ENCODE measurements at places on chromosomes 3 and 15. TPM values are rescaled to one million over a fixed set of nuclear protein-coding genes. Genes with fewer than 3 reads are reported as not detected.

REC114 gene
- not detected for total RNA-seq

GRCh38 chr15:38699633-38700230, 135.1 kb upstream of the RASGRP1 start:
- no peak overlapping the region for H3K27ac ChIP-seq
- H3K27me3 ChIP-seq: no peaks in the 10 kb centered on the region
- no peaks in the 10 kb centered on the region for H3K36me3 ChIP-seq
- no peaks in the 10 kb centered on the region for H3K4me1 ChIP-seq
- no peak overlapping the region for H3K4me3 ChIP-seq

EHHADH gene
- 22.0 TPM for total RNA-seq

TMEM266 gene
- 1.9 TPM for total RNA-seq

GRCh38 chr15:50506121-50506520, 40.3 kb downstream of the USP50 start:
- no peaks in the 10 kb centered on the region for H3K27me3 ChIP-seq
- H3K27ac ChIP-seq: no peak overlapping the region
- H3K36me3 ChIP-seq: no peaks in the 10 kb centered on the region
- no peaks in the 10 kb centered on the region for H3K4me1 ChIP-seq
- peak; percentile 4 for DNase-seq
- H3K4me3 ChIP-seq: no peak overlapping the region

- no peak overlapping the region for H3K27ac ChIP-seq
- H3K4me1 ChIP-seq: peaks cover 11% of the 10 kb centered on the region
- no peak overlapping the region for H3K4me3 ChIP-seq
- no peak for DNase-seq
- no peaks in the 10 kb centered on the region for H3K27me3 ChIP-seq
Observed at GRCh38 chr15:70142322-70143191, 44.8 kb upstream of the TLE3 start.

DNA sequence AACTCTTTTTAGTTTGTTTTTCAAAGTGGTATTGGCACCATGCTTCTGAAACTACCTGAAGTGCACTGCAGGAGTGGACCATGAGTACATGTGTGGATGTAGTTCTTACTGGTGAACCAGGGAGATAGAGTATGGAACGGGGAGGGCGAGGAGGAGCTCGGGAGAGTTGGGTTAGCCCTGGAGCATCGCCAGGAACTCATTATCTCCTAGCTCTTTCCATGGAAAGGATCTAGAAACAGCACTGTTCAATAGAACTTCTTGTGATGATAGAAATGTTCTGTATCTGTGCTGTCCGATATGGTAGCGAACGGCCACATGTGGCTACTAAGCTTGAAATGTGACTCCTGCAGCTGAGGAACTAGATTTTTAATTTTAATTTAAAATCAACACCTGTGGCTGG, 47.3 kb downstream of the VGLL4 start:
- H3K27me3 ChIP-seq: no peaks in the 10 kb centered on the region
- no peak overlapping the region for H3K4me3 ChIP-seq
- no peak overlapping the region for H3K27ac ChIP-seq
- H3K4me1 ChIP-seq: peaks cover 35% of the 10 kb centered on the region

GRCh38 chr3:123739754-123740153, 144.4 kb downstream of the MYLK start:
- no peaks in the 10 kb centered on the region for H3K27me3 ChIP-seq
- no peak overlapping the region for H3K4me3 ChIP-seq
- H3K4me1 ChIP-seq: no peaks in the 10 kb centered on the region
- DNase-seq: no peak
- H3K27ac ChIP-seq: no peak overlapping the region
- no peaks in the 10 kb centered on the region for H3K36me3 ChIP-seq

DNA sequence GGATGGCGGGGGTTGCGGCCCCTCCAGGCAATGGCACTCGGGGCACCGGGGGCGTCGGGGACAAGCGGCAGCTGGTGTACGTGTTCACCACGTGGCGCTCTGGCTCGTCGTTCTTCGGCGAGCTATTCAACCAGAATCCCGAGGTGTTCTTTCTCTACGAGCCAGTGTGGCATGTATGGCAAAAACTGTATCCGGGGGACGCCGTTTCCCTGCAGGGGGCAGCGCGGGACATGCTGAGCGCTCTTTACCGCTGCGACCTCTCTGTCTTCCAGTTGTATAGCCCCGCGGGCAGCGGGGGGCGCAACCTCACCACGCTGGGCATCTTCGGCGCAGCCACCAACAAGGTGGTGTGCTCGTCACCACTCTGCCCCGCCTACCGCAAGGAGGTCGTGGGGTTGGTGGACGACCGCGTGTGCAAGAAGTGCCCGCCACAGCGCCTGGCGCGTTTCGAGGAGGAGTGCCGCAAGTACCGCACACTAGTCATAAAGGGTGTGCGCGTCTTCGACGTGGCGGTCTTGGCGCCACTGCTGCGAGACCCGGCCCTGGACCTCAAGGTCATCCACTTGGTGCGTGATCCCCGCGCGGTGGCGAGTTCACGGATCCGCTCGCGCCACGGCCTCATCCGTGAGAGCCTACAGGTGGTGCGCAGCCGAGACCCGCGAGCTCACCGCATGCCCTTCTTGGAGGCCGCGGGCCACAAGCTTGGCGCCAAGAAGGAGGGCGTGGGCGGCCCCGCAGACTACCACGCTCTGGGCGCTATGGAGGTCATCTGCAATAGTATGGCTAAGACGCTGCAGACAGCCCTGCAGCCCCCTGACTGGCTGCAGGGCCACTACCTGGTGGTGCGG, 1.9 kb downstream of the CHST2 start:
- peaks cover 7% of the 10 kb centered on the region for H3K4me1 ChIP-seq
- H3K36me3 ChIP-seq: no peaks in the 10 kb centered on the region
- peaks cover 56% of the 10 kb centered on the region for H3K27me3 ChIP-seq

DNA sequence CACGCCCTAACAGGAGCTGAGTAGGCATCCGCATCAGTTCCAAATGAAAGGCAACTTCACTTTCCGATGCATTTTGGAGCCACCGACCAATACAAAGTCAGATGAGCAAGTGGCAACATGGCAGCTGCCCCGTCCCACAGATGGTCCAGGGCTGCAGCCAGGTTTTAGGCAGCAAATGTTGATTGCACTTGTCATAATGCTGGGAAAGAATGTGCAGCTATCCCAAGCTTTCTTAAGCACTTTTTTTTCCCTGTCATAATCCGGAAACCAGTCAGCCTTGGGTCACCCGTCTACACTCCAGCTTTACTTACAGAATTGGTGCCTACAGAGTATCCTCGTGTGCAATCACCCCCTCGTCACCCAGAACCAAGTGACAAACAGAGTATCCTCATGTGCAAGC, 147.7 kb downstream of the CHSY1 start:
- DNase-seq: no peak
- H3K36me3 ChIP-seq: no peaks in the 10 kb centered on the region
- no peaks in the 10 kb centered on the region for H3K27me3 ChIP-seq
- H3K27ac ChIP-seq: no peak overlapping the region
- no peak overlapping the region for H3K4me3 ChIP-seq

AHSG gene
- total RNA-seq: 559 TPM

GRCh38 chr3:78517965-78518364, 1249.8 kb downstream of the ROBO1 start:
- no peaks in the 10 kb centered on the region for H3K4me1 ChIP-seq
- H3K4me3 ChIP-seq: no peak overlapping the region
- DNase-seq: no peak
- no peaks in the 10 kb centered on the region for H3K27me3 ChIP-seq
- no peak overlapping the region for H3K27ac ChIP-seq

CLRN1 gene
- not detected for total RNA-seq

SHF gene
- 12.0 TPM for total RNA-seq

DNA sequence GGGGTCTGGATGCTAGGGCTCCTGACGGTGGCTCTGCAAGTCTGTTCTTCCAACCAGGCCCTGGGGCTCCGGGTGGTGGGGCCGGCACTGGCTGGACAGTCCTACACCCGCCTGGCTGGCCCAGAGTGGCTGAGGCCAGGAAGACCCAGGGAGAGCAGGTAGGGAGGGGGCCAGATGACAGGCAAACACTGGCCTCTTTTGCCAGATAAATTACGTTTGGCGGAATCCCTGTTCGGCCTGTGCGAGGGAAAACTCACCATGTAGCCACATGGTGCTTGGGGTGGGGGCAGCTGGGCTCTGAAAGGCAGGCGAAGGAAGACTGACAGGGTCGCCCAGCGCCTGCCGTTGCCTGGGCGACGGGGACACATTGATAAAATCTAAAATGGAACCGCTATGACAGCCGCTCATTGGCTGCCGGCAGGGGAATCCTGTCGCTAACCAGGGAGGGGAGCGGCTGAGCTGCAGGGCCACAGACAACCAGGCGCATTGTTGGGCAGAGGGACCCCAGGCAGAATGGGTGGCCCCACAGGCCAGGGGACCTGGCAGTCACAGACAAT, 30.4 kb downstream of the IQSEC1 start:
- DNase-seq: no peak
- no peak overlapping the region for H3K27ac ChIP-seq
- no peaks in the 10 kb centered on the region for H3K4me1 ChIP-seq
- H3K4me3 ChIP-seq: no peak overlapping the region
- H3K36me3 ChIP-seq: no peaks in the 10 kb centered on the region
- no peaks in the 10 kb centered on the region for H3K27me3 ChIP-seq

DNA sequence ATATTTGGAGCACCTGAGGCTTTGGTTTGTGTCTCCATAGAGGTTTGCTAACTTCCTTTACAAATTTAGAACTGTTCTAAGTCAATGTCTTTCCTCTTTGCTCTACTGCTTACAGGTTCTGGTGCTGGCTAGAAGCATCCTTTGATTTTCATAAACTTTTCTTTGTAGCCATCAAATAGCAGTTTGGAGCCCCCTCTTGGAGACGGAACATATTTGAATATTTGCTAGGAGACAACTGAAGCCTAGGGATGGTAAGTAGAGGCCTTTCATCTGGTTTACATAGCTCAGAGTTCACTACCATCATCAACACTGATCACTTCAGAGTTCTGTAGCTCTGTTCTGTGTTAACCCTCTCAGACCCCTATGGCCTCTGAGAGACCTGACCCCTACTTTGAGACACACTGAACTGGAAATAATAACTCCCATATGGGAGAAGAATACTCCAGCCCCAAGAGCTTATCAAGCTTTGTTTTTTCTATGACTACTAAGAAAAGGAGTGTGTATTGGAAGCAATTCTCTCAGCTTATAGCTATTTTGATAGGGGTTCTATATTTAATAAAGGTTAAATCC, 420.4 kb downstream of the EPHA3 start:
- H3K4me3 ChIP-seq: no peak overlapping the region
- DNase-seq: no peak
- no peaks in the 10 kb centered on the region for H3K4me1 ChIP-seq
- no peaks in the 10 kb centered on the region for H3K27me3 ChIP-seq
- no peaks in the 10 kb centered on the region for H3K36me3 ChIP-seq
- no peak overlapping the region for H3K27ac ChIP-seq

DNA sequence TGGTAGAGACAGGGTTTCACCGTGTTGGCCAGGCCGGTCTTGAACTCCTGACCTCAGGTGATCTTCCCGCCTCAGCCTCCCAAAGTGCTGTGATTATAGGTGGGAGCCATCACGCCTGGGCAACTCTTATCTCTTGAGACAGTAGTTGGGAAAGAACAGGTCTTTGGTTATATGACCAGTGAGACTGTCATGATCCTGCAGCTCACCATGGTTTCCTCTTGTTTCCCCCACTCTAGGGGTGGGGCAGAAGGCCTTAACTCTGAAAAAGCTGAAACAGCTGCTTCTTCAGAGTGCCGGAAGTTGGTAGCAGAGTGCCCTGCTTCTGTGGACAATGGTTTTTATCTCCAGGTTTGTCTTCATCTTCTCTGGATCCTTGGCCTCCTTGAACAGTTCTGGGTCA, 4.7 kb upstream of the TYRO3 start:
- H3K4me3 ChIP-seq: no peak overlapping the region
- H3K36me3 ChIP-seq: no peaks in the 10 kb centered on the region
- DNase-seq: no peak
- no peaks in the 10 kb centered on the region for H3K27me3 ChIP-seq
- peaks cover 8% of the 10 kb centered on the region for H3K4me1 ChIP-seq
- H3K27ac ChIP-seq: no peak overlapping the region

GRCh38 chr15:66698318-66698961, 3.6 kb upstream of the SMAD6 start:
- peak; percentile 91 for DNase-seq
- H3K27ac ChIP-seq: no peak overlapping the region
- H3K27me3 ChIP-seq: no peaks in the 10 kb centered on the region

DNA sequence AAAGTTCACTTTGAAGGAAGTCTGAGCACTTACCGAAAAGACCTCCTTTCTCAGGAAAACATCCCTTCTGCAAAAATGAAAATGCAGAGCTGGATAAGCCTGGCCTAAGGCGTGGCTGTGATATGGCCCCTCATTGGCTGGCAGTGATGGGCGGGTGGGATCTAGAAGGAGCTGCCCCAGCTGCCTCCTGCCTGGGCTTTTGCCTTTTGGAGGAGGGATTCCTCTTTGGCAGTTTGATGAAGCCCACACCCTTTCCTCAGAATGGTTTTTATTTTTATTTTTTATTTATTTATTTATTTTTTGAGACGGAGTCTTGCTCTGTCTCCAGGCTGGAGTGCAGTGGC, 4.0 kb upstream of the DZIP1L start:
- H3K36me3 ChIP-seq: no peaks in the 10 kb centered on the region
- H3K4me3 ChIP-seq: no peak overlapping the region
- no peak overlapping the region for H3K27ac ChIP-seq
- no peak for DNase-seq

HIGD2B gene
- not detected for total RNA-seq

MKRN3 gene
- total RNA-seq: 0.57 TPM

GRCh38 chr15:80531796-80532195, 127.6 kb downstream of the ARNT2 start:
- no peaks in the 10 kb centered on the region for H3K27me3 ChIP-seq
- no peak overlapping the region for H3K27ac ChIP-seq
- no peaks in the 10 kb centered on the region for H3K36me3 ChIP-seq
- H3K4me1 ChIP-seq: peaks cover 10% of the 10 kb centered on the region
- no peak overlapping the region for H3K4me3 ChIP-seq

IP6K2 gene
- 112 TPM for total RNA-seq

- H3K36me3 ChIP-seq: no peaks in the 10 kb centered on the region
- H3K4me1 ChIP-seq: no peaks in the 10 kb centered on the region
- H3K4me3 ChIP-seq: no peak overlapping the region
- DNase-seq: no peak
- H3K27ac ChIP-seq: no peak overlapping the region
Observed at GRCh38 chr3:174102866-174103265, 705.3 kb downstream of the NLGN1 start.

DNA sequence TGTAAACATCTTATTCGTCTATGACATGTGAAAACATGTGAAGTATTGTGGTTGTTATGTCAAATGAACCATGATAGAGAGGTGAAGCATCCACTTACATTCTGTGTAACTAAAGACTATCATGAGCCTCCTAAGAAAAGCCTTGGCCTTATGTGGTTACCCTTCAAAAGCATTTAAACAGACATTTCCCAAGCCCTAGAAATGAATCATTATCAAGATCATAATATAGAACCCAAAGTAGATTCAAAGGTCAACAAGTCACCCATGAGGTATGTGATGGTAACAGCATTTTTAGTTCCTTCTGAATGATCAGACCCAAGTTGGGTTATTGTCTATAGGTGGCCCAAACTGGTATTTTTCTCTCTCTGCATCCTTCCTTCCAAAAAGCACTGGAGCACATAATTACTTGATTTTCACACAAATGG, 408.0 kb downstream of the TBL1XR1 start:
- no peak overlapping the region for H3K27ac ChIP-seq
- H3K4me1 ChIP-seq: no peaks in the 10 kb centered on the region
- no peak for DNase-seq
- no peak overlapping the region for H3K4me3 ChIP-seq
- no peaks in the 10 kb centered on the region for H3K27me3 ChIP-seq

Data from hepatocyte (in vitro differentiated cells).